Activated naive CD8-positive, alpha-beta T cell treated with anti-CD3 and anti-CD28 coated beads for 36 hours (primary cell): ENCODE measurements at places on chromosomes 7 and 10. TPM values are rescaled to one million over a fixed set of nuclear protein-coding genes. Genes with fewer than 3 reads are reported as not detected.

- H3K36me3 ChIP-seq, result no peaks in the 10 kb centered on the region
- H3K27ac ChIP-seq, result no peak overlapping the region
- DNase-seq, result no peak
These were observed 17.5 kb downstream of the SLC16A9 start for GRCh38 chr10:59692113-59692512.

- H3K4me1 ChIP-seq, result no peaks in the 10 kb centered on the region
- no peak overlapping the region for H3K4me3 ChIP-seq
- H3K27ac ChIP-seq, result no peak overlapping the region
- DNase-seq, result no peak
These were observed 63.5 kb downstream of the MINDY3 start for GRCh38 chr10:15796762-15797161.

DNA sequence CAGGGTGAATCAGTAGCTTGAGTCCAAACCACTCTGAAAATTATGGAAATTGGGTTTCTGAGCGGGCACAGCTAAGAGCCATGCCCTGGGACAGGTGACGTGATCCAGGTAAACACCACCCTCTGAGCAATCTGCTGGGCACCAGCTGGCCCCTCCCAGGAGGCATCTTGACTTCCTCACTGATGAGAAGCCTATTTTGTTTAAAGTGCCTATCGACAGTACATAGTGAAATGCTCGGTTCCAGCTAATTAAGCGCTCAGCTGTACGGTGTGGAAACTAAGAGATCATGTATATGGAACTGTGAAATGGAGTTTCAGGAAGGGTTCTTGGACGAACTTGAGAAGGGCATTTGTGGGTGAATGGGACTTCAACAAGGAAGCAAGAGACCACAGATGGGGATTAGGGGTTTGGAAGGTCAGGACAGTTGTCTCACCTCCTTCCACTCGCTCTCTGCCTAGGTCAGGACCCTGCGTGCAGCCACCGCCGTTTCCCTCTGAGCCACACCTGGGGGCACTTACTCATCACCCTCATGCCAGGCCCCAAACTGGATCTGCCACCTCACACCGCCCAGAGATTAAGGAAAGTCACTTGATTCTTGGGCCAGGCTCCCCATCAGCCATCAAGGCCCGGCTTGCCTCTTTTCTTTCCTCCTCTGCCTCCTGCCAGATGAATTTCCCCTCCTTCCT, 3.2 kb downstream of the ITPRIP start:
- no peaks in the 10 kb centered on the region for H3K27me3 ChIP-seq
- peak overlapping the region; percentile 66 for H3K27ac ChIP-seq

DNA sequence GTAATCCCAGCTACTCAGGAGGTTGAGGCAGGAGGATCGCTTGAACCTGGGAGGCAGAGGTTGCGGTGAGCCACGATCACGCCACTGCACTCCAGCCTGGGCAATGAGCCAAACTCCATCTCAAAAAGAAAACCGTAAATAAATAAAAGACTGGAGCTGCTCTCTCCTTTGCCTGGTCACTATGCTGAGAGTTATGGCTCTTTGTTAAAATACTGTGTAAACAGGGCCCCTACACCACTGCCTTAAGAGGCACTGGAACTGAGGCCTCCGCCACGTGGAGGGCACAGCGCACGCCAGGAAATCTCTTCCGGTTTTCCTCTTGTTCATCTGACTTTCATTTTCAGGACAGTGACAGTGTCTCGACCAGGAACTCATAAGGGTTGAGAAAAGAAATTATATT, 123.3 kb downstream of the PAXIP1 start:
- H3K36me3 ChIP-seq, result no peaks in the 10 kb centered on the region
- no peaks in the 10 kb centered on the region for H3K4me1 ChIP-seq
- no peak overlapping the region for H3K27ac ChIP-seq
- H3K4me3 ChIP-seq, result no peak overlapping the region

- peak overlapping the region; percentile 3 for H3K27ac ChIP-seq
- peaks cover under 1% of the 10 kb centered on the region for H3K4me1 ChIP-seq
- no peak overlapping the region for H3K4me3 ChIP-seq
- H3K27me3 ChIP-seq, result no peaks in the 10 kb centered on the region
- H3K36me3 ChIP-seq, result peaks cover 32% of the 10 kb centered on the region
These were observed 18.0 kb downstream of the NDUFB2 start for GRCh38 chr7:140714331-140715040.

GRCh38 chr7:3301831-3302618, 973 bp downstream of the SDK1 start:
- peaks cover 32% of the 10 kb centered on the region for H3K27me3 ChIP-seq
- H3K36me3 ChIP-seq, result no peaks in the 10 kb centered on the region

- no peak overlapping the region for H3K27ac ChIP-seq
- H3K4me1 ChIP-seq, result no peaks in the 10 kb centered on the region
- H3K27me3 ChIP-seq, result no peaks in the 10 kb centered on the region
- H3K36me3 ChIP-seq, result no peaks in the 10 kb centered on the region
- H3K4me3 ChIP-seq, result no peak overlapping the region
These were observed 65.8 kb downstream of the SORCS3 start for GRCh38 chr10:104706886-104707285.

GRCh38 chr7:891805-892204, 15.5 kb downstream of the GET4 start:
- no peak for DNase-seq
- H3K4me1 ChIP-seq, result peaks cover 4% of the 10 kb centered on the region
- H3K27me3 ChIP-seq, result peaks cover 4% of the 10 kb centered on the region
- H3K36me3 ChIP-seq, result peaks cover 34% of the 10 kb centered on the region
- H3K4me3 ChIP-seq, result no peak overlapping the region

- H3K4me3 ChIP-seq, result no peak overlapping the region
- H3K27ac ChIP-seq, result no peak overlapping the region
- H3K27me3 ChIP-seq, result no peaks in the 10 kb centered on the region
These were observed 27.9 kb upstream of the HNRNPH3 start for GRCh38 chr10:68303849-68304412.

- no peak for DNase-seq
- H3K4me3 ChIP-seq, result peak overlapping the region; percentile 54
- no peaks in the 10 kb centered on the region for H3K27me3 ChIP-seq
- peaks cover 17% of the 10 kb centered on the region for H3K36me3 ChIP-seq
- H3K4me1 ChIP-seq, result peaks cover 14% of the 10 kb centered on the region
These were observed 15.2 kb upstream of the DNAAF5 start for GRCh38 chr7:711093-711921.

GRCh38 chr10:117386805-117387204, 11.6 kb upstream of the PDZD8 start:
- H3K27me3 ChIP-seq, result peaks cover 60% of the 10 kb centered on the region
- no peak for DNase-seq
- H3K4me1 ChIP-seq, result no peaks in the 10 kb centered on the region
- no peaks in the 10 kb centered on the region for H3K36me3 ChIP-seq

- no peaks in the 10 kb centered on the region for H3K4me1 ChIP-seq
- DNase-seq, result no peak
- no peak overlapping the region for H3K4me3 ChIP-seq
- no peaks in the 10 kb centered on the region for H3K27me3 ChIP-seq
These were observed 64.6 kb downstream of the KLF6 start for GRCh38 chr10:3720228-3721019.

DNA sequence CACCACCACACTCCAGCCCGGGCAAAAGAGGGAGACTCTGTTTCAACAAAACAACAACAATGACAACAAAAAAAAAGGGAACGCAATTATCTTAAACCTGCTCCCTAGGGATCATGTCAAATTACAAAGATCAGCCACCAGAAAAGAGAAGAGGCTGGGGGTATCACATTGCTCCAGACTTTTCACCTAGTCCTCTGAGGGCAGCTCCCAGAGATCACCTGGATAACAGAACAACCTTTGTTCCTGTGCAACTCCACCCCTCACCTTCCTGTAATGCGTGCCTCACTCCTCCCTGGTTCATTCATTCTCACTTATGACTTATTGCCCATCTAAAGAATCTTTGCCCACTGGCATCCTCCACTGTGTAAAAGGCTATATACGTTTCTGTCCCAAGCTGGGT, 31.8 kb downstream of the SVOPL start:
- DNase-seq, result no peak
- no peak overlapping the region for H3K27ac ChIP-seq
- H3K4me3 ChIP-seq, result no peak overlapping the region
- H3K4me1 ChIP-seq, result peaks cover 14% of the 10 kb centered on the region
- peaks cover 15% of the 10 kb centered on the region for H3K27me3 ChIP-seq

GRCh38 chr7:77222065-77222464, 22.4 kb upstream of the FGL2 start:
- peaks cover 16% of the 10 kb centered on the region for H3K4me1 ChIP-seq
- DNase-seq, result no peak
- no peaks in the 10 kb centered on the region for H3K27me3 ChIP-seq
- H3K4me3 ChIP-seq, result no peak overlapping the region
- H3K36me3 ChIP-seq, result peaks cover 4% of the 10 kb centered on the region
- H3K27ac ChIP-seq, result no peak overlapping the region

DNA sequence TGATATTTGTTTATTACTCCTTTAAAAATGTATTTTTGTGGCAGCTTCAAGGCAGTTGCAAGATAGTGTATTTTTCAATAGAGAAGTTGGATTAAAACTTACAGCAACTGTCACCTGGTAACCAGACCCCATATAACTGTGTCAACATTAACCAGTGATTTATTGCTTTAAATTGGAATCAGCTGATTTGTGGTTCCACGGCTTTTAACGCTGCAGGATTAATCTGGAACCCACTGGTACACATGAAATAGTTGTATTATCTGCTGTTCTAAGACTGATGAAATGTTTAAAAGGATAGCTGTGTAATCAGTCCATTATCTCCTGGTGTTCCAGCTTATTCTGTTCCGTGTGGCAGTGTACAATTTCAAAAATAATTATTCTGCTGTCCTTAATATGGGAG, 180.2 kb downstream of the CELF2 start:
- DNase-seq, result no peak
- H3K4me3 ChIP-seq, result no peak overlapping the region
- H3K27me3 ChIP-seq, result no peaks in the 10 kb centered on the region
- H3K4me1 ChIP-seq, result peaks cover 95% of the 10 kb centered on the region
- peak overlapping the region; percentile 86 for H3K27ac ChIP-seq

DNA sequence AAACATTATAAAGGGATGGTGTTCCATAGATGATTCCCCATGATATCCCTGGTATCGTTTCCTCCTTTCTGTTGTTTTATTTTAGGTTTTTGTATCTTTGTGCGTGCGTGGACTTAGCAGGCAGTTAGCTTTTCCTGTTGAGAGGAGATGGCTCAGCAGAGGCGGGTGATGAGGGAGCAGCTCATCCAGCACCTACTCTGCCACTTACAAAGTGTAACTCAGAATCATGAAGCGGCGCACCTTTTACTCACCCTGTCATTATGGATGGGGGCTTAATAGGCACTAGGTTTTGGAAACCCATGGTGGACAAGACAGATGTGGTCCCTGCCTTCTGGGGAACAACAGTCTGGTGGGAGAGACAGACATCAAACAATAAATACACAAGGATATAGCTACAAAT, 17.1 kb downstream of the FAM241B start:
- H3K27me3 ChIP-seq, result no peaks in the 10 kb centered on the region
- no peaks in the 10 kb centered on the region for H3K36me3 ChIP-seq
- H3K27ac ChIP-seq, result no peak overlapping the region

DNA sequence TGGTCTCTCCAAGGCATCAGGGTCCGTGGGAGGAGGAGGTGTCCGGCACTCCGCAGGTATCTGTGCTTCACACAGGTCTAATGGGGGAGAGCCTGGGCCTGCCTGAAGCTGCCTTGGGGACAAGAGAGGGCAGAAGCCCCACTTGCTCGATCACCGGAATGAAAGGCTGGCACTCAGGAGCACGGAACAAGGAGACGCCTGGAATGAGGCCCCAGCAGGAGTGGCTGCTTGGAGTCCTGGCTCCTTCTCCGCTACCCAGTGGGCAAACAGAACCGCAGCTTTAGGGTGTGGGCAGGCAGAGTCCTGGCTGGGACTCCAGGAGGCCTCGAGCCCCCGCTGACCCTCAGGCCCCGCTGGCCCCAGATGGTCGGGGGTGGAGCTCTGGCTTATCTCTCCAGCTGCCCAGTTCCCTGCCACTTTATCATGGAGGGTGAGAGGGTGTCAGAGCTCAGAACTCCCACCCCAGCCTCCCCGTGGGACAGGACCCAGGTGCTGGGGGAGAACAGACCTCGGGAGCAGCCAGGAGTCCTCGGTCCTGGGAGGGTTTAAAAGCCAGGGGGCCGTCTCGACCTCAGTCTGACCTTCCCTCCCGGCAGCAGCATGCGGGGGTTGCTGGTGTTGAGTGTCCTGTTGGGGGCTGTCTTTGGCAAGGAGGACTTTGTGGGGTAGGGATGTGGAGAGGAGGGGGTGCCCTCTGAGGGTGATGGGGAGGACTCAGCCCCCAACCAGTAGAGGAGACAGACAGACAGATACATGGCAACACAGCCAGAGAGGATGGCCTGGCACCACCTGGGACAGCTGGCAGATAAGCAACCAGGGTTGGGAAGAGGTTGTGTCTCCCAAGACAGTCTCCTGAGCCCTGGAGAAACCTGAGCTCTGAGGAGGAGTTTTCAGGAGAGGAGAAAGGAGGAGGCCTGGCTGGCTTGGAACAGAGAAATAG, at the start of gene CPA1:
CPA1 (plus strand) TSS at position 574 of the 940 bp plus-strand sequence; CDS start at position 601, 27 bp downstream.
- DNase-seq, result no peak
- H3K4me1 ChIP-seq, result no peaks in the 10 kb centered on the region
- H3K36me3 ChIP-seq, result no peaks in the 10 kb centered on the region
- no peak within 1 kb of the TSS for H3K27ac ChIP-seq
- H3K4me3 ChIP-seq, result no peak within 1 kb of the TSS

DNA sequence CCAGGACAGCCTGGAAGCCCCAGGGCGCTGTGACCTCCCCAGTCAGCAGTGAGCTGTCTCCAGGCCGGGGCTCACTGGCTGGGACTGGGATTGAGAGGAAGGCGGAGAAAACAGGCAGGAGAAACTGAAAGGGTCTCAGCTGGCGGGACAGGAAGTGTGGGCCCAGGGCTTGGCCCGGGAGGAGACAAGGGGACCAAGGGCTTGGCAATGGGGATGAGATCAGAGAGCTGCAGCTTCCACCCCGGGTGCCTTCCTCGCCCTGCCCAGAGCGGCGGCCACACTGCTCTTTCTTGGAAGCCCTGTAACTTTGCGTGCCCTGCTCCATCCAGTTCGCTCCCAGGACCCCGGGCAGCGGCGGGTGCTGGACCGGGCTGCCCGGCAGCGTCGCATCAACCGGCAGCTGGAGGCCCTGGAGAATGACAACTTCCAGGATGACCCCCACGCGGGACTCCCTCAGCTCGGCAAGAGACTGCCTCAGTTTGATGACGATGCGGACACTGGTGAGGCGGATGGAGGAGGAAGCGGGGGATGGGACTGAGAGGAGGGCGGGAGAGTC, 4.4 kb downstream of the ZNHIT1 start:
- peaks cover 25% of the 10 kb centered on the region for H3K4me1 ChIP-seq
- no peak overlapping the region for H3K27ac ChIP-seq
- H3K27me3 ChIP-seq, result no peaks in the 10 kb centered on the region
- no peak overlapping the region for H3K4me3 ChIP-seq

GGCT gene
- total RNA-seq, result 93.3 TPM

PALD1 gene
- total RNA-seq, result 3.1 TPM

ZNF365 gene
- total RNA-seq, result not detected

ZNF3 gene
- 21.1 TPM for total RNA-seq
